ENCODE measurements at places on chromosomes 5 and 9. TPM values are rescaled to one million over a fixed set of nuclear protein-coding genes. Genes with fewer than 3 reads are reported as not detected.

GRCh38 chr5:171681677-171682076 lies 103.9 kb upstream of the SMIM23 start:
- DNase-seq = no peak

DNA sequence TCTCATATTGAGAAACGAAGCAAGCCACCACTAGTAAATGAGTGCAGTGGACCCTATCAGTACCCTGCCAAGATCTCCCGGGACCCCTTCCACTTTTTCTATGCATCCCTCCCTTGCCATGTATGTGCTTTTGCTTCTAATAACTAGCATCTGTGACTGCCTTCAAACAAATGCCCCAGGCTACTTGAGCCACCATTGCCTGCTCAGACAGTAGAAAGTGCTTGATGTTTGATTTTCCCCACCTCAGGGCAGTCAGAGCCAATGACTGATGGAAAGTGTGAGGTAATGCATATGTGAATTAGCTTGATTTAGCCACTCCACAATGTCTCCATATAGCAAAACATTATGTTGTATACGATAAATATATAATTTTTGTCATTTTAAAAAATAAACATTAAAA lies 797.3 kb upstream of the ACO1 start:
- no peak for DNase-seq

DNA sequence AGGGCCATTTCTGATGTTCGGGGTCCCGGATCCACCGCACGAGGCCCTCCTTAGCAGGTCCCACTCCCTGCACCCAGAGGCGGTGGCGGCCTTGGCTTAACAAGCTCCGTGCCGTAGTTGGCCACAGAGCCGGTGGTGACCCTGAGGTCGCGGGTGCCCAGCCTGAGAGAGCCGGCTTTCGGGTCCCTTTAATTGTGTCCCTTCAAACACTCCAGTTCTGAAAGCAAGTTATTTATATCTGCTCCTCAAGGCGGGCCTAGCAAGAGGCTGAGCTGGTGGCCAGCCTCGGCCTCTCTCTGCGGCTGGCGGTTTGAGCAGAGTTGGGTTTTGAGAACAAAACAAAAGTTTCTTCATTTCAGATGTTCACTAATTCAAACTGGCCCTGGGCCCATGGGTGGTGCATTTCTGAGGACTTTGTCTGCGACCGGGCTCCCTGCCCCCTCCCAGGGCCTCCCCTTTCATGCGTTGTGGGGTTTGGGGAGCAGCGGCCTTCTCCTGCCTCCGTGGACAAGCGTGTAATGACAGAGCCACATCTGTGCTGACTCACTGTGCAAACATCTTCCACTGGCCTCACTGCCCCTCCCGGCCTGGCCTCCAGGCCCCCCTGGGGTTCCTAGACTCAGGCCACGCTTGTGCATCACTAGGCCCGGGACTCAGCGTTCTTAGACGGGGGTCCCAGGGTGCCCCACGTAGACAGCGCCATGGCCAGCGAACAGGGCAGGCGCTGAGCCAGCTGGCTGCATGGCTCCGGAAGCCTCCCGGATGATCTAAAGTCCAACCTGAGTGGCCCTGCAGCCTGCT lies 49.4 kb upstream of the COL5A1 start:
- DNase-seq = no peak

DNA sequence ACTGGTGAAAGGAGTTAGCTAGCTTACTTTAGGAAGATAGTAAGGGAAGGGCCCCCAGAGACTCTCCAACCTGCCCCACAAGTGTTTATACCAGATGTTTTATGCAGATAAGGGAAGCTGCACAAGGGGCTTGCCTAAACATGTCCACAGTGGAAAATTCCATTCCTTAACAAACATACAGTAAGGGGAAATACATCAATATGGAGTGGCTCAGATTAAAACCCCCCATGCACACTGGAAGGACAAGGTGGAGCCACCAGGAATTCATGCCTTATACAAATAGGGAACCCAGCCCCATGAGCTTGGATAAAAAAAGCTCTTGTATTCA lies 106.3 kb upstream of the GPBP1 start:
- DNase-seq = no peak

OR2S2 gene
- not detected for total RNA-seq

SPINK5 gene
- total RNA-seq = 0.21 TPM

CDHR2 gene
- not detected for total RNA-seq

PCDHB3 gene
- 4.6 TPM for total RNA-seq

SH3PXD2B gene
- 24.3 TPM for total RNA-seq
